T1000 (cell line): ENCODE measurements at places on chromosomes 12 and 14.

DNA sequence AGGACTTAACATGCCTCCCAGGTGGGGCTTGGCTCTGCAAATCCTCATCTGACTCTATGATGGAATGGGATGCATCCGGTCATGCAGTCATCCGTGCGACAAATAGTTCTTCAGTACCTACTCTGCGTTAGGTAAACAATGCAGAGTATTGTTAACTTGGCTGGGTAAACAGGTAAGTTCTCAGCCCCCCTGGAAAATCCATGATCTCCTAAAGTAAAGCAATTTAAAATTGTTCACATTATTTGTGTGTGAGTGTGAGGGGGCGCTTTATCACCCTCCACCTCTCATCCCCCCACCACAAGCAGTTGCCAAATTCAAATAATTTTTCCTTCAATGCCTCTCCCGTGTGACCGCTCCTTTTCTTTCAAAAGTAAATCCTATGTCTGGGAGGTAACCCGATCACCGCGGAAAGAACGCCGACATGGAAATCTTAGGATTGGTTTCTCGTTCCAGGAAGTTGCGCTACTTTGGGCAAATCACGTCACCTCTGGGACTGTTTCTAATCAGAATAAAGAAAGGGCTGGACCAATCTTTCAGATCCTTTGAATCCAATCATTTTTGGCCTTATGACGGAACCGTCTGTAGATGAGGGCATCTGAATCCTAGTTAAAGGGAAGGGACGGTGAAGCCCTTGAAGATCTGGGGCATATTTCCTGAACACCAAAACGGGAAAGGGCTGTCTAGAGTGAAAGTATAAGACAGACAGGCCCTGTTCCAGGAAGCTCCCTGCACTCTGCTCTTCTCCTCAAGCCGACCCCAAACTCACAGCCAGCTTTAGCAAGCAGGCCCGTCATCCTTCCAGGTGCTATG lies 44.0 kb upstream of the SINHCAF start:
- DNase-seq = no peak

DNA sequence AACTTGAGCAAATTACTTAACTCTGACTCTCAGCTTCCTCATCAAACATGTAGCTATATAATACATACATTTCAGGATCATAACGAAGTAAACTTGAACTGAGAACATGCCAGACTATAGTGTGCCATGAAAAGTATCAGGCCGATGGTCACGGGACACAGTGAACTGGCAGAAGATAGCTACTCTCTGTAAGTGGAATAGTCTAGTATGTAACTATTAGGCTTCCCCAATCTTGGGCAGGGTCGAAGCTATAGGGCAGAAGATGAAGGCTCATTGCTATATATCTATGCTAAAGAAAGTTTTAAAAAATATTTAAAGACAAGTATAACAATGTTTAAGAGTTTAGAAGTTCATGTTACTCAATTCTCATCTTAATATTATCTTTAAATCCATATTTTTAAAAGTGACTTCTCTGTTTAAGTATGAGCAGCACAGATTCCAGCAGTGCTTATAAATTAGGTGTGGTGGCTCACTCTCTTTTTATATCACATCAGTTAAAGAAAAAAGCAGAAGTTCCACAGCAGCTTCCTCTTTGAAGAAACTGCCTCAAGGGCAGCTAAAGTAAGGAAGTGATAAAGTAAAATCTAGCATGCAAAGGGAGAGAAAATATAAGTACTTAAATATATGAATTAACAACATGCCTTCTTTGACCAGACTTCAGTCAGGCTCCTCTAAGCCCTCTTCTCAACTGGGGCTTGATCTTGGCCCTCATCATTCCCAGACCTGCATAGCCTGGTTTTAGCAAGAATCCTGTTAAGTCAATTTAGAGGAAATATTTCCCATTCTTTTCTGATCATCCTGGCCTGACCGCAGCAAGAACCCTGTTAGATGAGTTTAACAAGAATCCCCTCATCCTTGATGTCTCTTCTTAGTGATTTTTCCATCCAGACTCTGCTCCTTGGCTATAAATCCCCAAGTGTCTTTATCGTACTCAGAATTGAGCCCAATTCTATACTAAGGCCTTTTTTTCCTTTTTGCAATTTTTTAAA lies 8.4 kb upstream of the GLIPR1 start:
- no peak for DNase-seq

GRCh38 chr12:114480337-114481199 lies 74.6 kb upstream of the TBX5 start:
- DNase-seq = no peak

DNA sequence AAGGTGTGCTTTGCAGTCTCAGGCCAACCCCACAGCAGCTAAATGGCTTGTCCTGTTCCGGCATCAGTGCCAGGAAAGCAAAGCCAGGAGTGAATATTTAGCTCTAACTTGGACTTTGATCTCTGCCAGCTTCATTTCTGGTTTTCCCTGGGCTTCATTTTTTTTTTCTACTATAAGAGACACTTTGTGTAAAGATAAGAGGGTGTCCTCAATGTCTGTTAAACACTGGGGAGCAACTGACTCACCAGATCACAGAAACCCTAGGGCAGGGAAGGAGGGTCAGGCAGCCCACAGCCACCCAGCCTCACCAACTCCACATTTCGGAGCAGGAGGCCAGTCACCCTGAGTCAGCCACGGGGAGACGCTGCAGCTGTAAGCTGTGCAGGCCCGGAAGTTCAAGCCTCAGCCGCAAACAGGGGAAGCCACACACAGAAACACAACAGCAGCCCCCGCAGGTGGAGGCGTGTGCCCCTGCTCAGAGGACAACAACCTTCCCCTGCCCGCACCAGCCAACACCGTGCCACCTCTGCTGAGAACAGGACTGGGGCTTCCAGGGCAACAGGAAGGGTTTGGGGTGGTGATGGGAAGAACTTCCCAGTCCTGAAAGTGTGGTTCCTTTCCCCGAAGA lies 6.3 kb downstream of the TNFRSF1A start:
- DNase-seq = peak; percentile 83

DNA sequence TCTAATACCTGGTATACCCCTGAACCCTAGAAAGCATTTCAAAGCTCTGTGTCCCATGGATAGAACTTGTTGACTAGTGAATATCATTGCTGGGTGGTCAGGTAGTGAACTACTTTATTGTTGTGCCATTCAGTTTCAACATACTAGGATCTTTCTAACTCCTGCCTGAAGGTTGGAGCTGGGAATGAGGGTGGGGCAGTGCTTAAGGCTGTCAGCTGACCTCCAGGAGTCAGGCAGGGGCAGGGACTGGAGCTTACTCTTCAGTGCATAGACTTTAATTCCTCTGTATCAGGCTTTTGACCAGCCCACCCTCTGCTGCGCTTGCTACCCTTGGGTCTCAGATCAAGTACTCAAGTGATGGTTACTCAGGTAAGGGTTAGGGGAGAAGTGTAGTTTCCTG lies 102.6 kb upstream of the RFX4 start:
- no peak for DNase-seq

DNA sequence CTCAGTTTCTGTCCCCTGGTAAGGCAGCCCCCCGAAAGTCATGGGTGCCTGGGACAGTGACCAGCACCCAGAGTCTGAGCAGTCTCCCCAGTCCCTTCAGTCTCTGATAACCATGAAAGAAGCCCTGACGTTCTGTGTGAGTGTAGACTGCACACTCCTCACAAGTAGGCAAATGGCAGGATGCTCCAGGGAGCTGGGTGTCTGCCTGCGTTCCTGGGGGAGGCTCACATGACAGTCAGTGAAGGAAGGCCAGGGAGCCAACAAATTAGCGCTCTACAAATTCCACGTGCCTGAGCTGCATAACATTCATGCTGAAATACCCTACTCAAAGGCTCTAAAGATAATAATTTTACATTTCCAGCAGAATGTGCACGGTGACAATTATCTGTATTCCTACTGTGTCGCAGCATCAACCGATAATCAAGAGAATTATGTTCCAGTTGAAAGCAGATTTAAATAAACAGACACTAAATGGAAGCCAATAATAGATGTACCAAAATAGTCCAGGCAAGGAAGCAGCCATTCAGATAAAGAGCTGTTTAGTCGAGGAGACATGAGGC lies 56.3 kb downstream of the ASCL1 start:
- no peak for DNase-seq

- DNase-seq = no peak
Observed at GRCh38 chr12:72547573-72547972, 275.4 kb downstream of the TRHDE start.

- peak; percentile 42 for DNase-seq
Observed at GRCh38 chr14:73833530-73834260, 17.9 kb upstream of the PTGR2 start.

DNA sequence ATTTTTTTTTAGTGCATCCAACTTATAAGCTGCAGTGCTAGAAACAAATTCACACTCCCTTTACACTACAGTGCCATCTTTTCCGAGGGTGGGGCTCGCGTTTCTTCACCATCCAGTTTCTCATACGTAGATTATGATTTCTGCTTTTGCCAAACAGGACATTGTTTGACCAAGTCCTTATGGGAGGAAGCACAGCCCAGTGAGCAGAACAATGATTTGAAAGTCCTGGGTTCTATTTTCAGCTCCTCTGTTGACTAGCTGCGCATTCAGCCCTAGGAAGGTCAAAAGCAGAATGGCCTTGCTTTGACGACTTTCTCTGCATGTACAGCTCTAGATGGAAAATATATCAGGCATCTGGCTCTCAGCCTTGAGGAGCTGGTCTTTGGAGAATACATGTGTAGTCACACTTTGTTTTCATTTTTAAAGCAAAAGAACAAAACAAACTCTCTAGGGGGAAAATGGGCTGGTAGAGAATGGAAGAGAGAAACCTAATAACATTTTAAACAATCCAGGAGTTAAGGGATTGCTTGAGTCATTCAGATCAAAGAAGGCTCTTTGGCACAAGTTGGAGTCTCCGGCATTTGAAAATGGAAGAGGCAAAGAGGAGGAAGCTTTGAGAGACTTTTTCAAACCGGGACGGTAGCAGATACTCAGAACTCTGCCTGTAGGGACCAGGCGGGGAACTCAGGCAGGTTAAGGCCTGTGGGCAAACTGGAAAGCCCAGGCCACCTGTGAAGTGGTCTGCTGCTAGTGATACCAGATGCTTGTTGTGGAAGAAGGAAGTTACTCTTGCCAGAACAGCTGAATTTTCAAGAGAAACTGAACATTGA lies 257.3 kb upstream of the PLEKHG7 start:
- no peak for DNase-seq

DNA sequence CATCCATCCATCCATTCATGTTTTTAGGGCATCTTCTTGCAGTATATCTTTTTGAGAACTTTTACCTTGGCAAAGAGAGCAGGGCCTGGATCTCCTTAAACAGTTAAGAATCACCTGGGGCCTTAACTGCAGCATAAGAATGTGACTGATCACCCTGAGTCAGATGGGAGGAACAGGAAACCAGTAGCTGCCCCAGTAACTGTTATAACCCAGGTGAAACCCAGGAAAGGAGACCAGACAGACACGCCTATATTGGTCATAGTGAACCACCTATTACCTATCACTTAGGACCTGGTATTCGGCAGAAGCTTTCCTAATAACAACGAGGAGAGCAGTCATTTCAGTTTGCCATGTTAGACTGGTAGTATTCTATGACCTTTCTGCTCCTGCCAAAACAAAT lies 43.4 kb upstream of the NR2C1 start:
- DNase-seq = no peak

- no peak for DNase-seq
Observed at GRCh38 chr12:11753826-11754225, 104.4 kb downstream of the ETV6 start.

DNA sequence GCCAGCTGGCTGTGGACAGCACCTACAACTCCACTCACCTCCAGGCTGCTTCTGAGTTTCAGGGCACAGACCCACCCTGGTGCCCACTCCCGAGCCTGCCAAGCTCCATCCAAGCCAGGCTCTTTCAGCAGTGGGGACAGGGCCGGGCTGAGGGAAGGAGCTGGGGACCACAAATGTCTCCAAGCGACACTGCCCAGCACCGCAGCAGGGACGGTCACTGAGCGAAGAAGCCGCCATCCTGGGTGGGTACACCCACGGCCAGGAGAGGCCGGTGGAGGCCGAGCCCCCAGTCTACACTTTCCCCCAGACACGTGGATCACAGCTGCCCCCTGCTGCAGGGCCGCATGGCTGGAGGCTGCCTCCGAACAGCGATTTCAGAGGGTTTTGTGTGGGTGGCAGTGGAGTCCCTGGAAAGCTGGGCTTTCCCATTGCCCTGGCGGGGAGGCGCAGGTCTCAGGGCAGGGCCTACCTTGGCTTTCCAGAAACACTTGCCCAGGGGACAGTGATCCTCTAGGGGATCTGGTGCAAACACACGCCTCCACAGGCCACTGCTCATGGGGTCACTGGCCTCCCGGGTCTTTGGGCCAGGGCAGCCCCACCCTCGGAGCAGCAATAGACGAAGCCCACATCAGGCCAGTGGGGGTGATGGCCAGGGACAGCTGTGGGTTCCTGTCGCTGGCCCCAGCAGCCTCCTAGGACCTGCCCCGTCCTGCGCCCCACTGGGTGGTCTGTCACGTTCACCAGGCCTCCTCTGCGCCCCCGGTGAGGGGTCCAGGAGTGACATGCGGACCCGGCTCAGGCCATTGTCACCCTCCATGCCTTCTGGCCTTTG lies 1.2 kb upstream of the GPR132 start:
- no peak for DNase-seq

- no peak for DNase-seq
Observed at GRCh38 chr14:86815341-86815740, 1177.6 kb downstream of the GALC start.

- DNase-seq = no peak
Observed at GRCh38 chr12:81257947-81258551, 180.2 kb downstream of the ACSS3 start.

GRCh38 chr12:120702637-120703036 lies 7.6 kb upstream of the UNC119B start:
- no peak for DNase-seq

DNA sequence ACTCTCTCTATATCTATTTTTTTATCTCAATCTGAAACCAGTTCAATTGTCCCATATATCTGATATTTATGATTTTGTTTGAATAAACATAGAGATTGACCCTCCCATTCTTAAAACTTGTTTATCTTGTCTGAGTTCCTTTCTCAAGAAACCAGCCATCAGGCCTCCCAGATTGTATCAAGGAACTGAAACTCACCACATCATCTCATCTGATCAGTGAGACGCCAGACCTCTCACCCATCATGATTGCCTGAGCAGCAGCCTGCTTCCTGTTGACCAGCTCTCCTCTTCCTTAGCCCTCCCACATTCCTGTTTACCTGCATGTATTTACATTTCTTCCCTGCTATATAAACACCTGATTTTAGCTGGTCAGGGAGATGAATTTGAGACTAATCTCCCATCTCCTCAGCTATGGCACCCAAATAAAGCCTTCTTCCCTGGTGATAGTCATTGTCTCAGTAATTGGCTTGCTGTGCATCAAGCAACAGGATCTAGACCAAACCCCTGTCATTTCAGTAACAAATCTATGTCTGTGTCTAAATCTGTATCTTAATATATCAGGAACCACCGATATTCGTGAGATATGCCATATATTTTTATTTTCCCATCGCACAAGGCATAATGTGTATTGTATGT lies 323.6 kb downstream of the TMTC2 start:
- no peak for DNase-seq

- DNase-seq = no peak
Observed at GRCh38 chr14:27367345-27367744, 769.5 kb upstream of the NOVA1 start.
